Left lung (tissue), 14 donors: ENCODE measurements at places on chromosomes 5 and 9. TPM values are rescaled to one million over a fixed set of nuclear protein-coding genes. Genes with fewer than 3 reads are reported as not detected.
A peak's percentile ranks its signal among the peaks of the same experiment; 100 is the strongest.

GRCh38 chr5:146952168-146952567, 73.6 kb upstream of the PPP2R2B start:
- no peaks in the 10 kb centered on the region for H3K36me3 ChIP-seq
- no peak for DNase-seq
- peaks cover 10% of the 10 kb centered on the region for H3K27me3 ChIP-seq

DNA sequence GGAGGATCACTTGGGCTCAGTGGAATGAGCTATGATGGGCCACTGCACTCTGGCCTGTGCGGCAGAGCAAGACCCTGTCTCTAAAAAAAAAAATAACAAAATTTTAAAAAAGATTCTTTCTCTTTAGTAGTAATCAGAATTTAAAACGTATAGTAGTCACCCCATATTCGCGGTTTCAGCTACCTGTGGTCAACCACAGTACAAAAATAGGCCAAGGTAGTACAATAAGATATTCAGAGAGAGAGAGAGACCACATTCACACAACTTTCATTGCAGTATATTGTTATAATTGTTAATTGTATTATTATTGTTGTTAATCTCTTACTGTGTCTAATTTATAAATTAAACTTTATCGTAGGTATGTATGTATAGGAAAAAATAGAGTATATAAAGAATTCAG, 18.7 kb downstream of the INIP start:
- no peak overlapping the region for H3K27ac ChIP-seq
- no peak for DNase-seq
- H3K36me3 ChIP-seq: peaks cover 39% of the 10 kb centered on the region
- no peaks in the 10 kb centered on the region for H3K4me1 ChIP-seq
- no peaks in the 10 kb centered on the region for H3K27me3 ChIP-seq
- H3K4me3 ChIP-seq: no peak overlapping the region

- no peaks in the 10 kb centered on the region for H3K36me3 ChIP-seq
- no peak for DNase-seq
- H3K4me1 ChIP-seq: no peaks in the 10 kb centered on the region
- H3K27ac ChIP-seq: no peak overlapping the region
- no peaks in the 10 kb centered on the region for H3K27me3 ChIP-seq
Observed at GRCh38 chr5:14321936-14322335, 178.8 kb downstream of the TRIO start.

The VCAN gene
- 217 TPM for total RNA-seq

DNA sequence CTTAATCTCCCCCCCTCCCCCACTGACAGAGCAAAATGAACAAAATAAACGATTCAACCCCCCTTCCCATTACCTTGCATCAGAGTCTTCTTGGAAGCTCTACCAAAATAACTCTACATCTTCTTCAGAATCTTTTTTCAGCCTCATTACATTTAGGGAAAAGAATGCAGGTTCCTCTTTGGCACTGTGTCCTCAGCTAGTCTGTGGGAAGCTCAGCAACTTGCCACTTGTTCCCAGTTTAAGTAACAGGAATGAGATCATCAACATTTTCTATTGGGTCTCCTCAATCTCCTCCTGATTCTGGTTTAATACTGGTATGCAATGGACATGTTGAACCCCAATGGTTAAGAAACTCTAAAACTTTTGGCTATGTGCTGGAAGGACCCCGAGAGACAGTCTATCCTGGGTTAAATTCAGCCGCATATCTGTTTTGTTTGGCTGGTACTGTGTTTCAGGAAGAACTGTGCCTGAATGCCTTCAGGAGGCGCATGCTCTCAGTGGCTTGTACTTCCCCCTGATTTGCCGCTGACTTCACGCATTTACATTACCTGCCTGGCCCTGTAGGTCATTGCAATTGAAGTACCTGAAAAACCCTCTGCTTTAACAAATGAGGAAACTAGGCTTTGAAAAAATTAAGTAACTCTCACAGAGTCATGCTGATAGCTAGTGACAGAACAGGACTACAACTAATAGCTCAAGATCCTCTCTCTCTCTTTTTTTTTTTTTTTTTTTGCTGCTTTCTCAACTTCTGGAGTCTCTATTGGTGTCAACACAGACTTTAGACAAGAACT, 78.1 kb upstream of the HMHB1 start:
- no peaks in the 10 kb centered on the region for H3K36me3 ChIP-seq
- DNase-seq: no peak
- no peaks in the 10 kb centered on the region for H3K4me1 ChIP-seq
- H3K27ac ChIP-seq: no peak overlapping the region
- no peaks in the 10 kb centered on the region for H3K27me3 ChIP-seq
- no peak overlapping the region for H3K4me3 ChIP-seq

The PCDHGC4 gene
- 2.5 TPM for total RNA-seq

DNA sequence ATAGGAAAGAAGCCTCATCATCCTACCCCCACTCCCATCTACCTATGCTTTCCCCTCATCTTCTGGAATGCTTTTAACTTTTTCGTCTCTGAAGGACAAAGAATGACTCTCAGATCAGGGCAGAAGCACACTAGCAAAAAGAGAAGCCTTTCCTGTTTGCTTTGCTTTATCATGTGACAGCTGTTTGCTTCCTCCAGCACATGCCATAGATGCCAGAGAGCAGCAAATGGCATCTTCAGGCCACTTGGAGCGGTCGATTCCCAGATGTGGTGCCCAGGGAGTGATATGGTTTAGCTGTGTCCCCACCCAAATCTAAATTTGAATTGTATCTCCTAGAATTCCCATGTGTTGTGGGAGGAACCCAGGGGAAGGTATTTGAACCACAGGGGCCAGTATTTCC, 294.8 kb downstream of the GADD45G start:
- no peaks in the 10 kb centered on the region for H3K27me3 ChIP-seq
- H3K27ac ChIP-seq: no peak overlapping the region
- no peaks in the 10 kb centered on the region for H3K36me3 ChIP-seq

- DNase-seq: peak; percentile 89
- H3K27me3 ChIP-seq: no peaks in the 10 kb centered on the region
- H3K36me3 ChIP-seq: no peaks in the 10 kb centered on the region
- peaks cover 60% of the 10 kb centered on the region for H3K4me1 ChIP-seq
Observed at GRCh38 chr5:139660105-139660922, 12.2 kb downstream of the CXXC5 start.

The RORB gene
- 5.2 TPM for total RNA-seq

DNA sequence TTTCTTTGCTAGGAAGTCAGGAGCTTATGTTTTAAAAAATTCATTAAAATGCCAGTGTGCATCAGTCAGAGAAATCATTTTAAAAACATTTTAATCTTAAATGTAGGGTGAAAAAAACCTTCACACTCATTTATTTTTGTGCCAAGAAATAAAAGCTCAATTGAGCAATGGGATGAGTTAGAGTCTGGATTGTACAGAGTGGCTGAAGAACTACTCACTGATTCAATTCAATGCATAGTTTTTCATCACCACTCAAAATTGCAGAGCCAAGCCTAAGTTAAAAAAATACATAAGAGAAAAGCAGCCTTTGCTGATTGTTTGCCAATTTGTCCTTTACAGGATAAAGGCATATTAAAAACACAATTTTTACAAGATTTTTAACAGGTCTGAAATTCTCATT, 168.2 kb upstream of the DMRTA1 start:
- H3K27ac ChIP-seq: no peak overlapping the region
- H3K4me1 ChIP-seq: no peaks in the 10 kb centered on the region
- no peaks in the 10 kb centered on the region for H3K36me3 ChIP-seq
- no peaks in the 10 kb centered on the region for H3K27me3 ChIP-seq
- no peak overlapping the region for H3K4me3 ChIP-seq

DNA sequence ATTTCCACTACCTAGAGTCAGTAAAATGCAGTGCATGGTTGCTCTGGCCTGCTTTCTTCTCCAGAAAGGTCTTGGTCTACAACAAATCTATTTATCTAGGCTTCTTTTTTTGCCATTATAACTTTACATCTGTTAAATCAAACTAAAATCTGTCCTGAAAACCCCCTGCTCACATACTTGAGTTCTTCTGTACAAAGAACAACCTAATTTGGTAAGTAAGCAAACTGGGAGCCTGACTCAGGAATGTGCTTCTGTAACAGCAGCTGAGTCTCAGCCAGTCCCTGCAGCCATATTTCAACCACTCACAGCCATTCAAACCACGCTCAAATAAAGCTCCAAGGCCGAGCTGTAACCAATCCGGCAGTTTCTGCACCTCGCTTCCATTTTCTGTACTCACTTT, 95.8 kb downstream of the PLPP1 start:
- no peaks in the 10 kb centered on the region for H3K36me3 ChIP-seq
- DNase-seq: peak; percentile 39
- H3K27ac ChIP-seq: peak overlapping the region; percentile 31
- no peak overlapping the region for H3K4me3 ChIP-seq
- H3K27me3 ChIP-seq: no peaks in the 10 kb centered on the region

DNA sequence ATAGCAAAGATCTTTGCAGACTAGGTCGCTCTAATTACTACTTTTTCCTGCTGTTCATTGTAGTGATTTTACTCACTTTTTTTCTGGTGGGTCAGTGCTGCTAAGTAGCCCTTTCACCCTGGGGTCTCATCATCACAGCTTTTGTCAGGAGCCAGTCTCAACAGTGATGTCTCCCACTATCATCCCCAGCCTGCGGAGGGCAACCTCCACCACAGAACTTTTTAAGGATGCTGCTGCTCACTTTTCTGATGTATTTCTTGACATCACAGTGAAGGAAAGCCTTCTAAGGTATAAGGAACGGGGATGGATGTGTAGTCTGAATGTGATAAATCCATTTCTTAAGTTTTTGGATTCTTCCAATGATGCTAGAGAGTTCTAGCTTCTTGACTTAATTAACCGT, 242.5 kb upstream of the RIOK2 start:
- no peaks in the 10 kb centered on the region for H3K27me3 ChIP-seq
- H3K4me3 ChIP-seq: no peak overlapping the region
- no peak overlapping the region for H3K27ac ChIP-seq
- no peaks in the 10 kb centered on the region for H3K36me3 ChIP-seq
- DNase-seq: no peak

The UCK1 gene
- total RNA-seq: 24.2 TPM

GRCh38 chr9:95167998-95168397, 149.5 kb downstream of the FANCC start:
- DNase-seq: no peak
- H3K36me3 ChIP-seq: no peaks in the 10 kb centered on the region
- no peak overlapping the region for H3K4me3 ChIP-seq
- H3K27ac ChIP-seq: no peak overlapping the region

GRCh38 chr9:117284414-117284813, 130.4 kb downstream of the ASTN2 start:
- H3K36me3 ChIP-seq: no peaks in the 10 kb centered on the region
- H3K27ac ChIP-seq: no peak overlapping the region

DNA sequence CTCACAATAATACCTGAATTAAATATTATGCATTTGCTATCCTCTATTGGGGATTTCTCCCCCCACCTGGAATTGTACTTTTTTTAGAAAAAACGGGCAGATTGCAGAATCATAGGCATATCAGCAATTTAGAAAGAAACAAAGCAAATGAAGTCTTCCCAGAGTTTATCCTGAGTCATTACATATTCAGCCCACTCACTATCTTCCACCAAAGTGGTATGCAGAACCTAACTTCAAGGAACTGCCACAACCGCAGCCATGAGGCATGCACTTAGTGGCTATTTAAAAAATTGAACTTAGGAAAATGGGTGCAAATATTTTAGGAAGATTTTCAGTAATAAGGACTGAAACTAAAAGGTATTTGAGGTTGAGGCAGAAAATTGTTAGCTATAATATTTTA, 48.6 kb downstream of the UBAP1 start:
- no peak overlapping the region for H3K4me3 ChIP-seq
- no peak overlapping the region for H3K27ac ChIP-seq
- H3K4me1 ChIP-seq: no peaks in the 10 kb centered on the region

GRCh38 chr9:136538599-136539426, 7.0 kb downstream of the NOTCH1 start:
- peaks cover 33% of the 10 kb centered on the region for H3K4me1 ChIP-seq
- no peaks in the 10 kb centered on the region for H3K36me3 ChIP-seq
- no peak for DNase-seq
- H3K4me3 ChIP-seq: no peak overlapping the region

The SLC36A2 gene
- total RNA-seq: not detected

The JAKMIP2 gene
- total RNA-seq: 0.73 TPM

- H3K27me3 ChIP-seq: no peaks in the 10 kb centered on the region
- H3K4me3 ChIP-seq: no peak overlapping the region
- H3K27ac ChIP-seq: no peak overlapping the region
- no peak for DNase-seq
- no peaks in the 10 kb centered on the region for H3K4me1 ChIP-seq
Observed at GRCh38 chr9:89754193-89754592, 149.4 kb downstream of the GADD45G start.

DNA sequence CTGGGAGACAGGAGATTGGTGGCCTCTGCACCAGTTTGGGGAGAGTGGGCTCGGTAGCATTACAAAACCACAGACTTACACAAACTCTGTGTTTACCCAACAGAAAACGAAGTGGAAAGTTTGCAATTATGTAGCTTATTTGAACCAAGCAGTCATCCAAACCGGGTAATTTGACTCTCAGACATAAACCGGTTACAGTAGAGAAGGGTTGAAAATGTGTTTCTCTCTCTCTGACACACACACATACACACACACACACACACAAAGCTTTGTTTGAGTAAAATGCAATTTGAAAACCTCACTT, 97.1 kb upstream of the ZNF608 start:
- peak overlapping the region; percentile 63 for H3K27ac ChIP-seq
- no peaks in the 10 kb centered on the region for H3K27me3 ChIP-seq
- no peak for DNase-seq

The STK32A gene
- 7.7 TPM for total RNA-seq

GRCh38 chr5:81631124-81631523, 119.8 kb downstream of the SSBP2 start:
- H3K27ac ChIP-seq: no peak overlapping the region
- no peaks in the 10 kb centered on the region for H3K36me3 ChIP-seq
- no peak overlapping the region for H3K4me3 ChIP-seq
- no peak for DNase-seq
- H3K27me3 ChIP-seq: no peaks in the 10 kb centered on the region

The POC5 gene
- 10.9 TPM for total RNA-seq
